ENCODE measurements at places on chromosomes 3 and 15.

- DNase-seq: no peak
These were observed 5.4 kb downstream of the TGFBR2 start for GRCh38 chr3:30611613-30612436.

DNA sequence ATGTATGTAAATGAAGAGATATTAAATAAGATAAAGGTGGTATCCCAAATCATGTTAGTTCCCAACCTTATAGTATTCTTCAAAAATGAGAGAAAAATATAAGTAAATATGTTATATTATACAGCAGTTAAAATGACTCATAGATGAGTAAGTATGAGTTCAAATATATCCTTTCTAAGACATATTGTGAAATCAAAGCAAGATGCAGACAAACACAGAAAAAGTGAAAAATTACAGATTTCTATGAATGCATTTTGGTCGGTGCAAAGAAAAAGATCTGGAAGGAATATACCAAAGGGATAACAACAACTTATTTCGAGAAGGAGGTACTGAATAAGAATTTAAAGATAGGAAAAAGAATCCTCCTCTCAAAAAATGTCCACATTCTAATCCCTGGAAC lies 181.2 kb upstream of the TTC14 start:
- no peak for DNase-seq

- no peak for DNase-seq
These were observed 416.6 kb upstream of the TBL1XR1 start for GRCh38 chr3:177613901-177614300.

DNA sequence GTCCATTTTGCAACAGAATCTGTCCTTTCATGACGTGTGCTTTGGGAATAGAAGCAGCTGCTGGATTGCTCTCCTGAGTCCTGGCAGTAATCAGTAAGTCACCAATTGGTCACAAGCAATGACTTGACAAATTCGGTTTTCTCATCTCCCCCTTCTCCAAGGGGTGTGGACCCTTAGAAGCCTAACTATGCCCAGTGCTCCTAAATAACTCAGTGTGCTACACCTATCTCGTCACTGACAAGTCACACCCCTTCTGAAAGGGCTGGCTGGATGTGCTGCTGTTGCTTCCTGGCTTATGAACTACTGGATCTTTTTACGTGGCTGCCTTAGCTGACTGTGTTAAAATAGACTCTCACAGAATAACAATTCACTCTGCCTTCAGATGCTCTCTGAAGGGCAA lies 1351.5 kb downstream of the ZPLD1 start:
- DNase-seq: no peak

GRCh38 chr3:1348547-1348946 lies 255.7 kb downstream of the CNTN6 start:
- no peak for DNase-seq

DNA sequence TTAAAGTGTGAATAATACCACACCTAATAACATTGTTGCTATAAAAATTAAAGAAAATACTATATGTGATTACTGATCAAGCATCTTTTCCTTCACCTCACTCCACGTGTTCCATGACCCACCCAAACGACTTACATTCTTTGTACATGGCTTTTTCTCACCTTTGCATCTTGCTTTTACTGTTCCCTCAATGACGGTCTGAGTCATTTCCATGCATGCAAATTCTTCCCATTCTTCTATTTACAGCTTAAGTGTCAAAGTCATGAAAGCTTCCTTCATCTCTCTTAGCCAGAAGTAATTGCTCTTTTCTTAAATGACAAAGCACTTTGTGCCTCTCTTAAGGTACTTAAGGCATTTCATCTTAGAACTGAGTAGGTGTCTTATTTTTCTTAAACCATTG lies 64.0 kb downstream of the GREM1 start:
- DNase-seq: no peak

DNA sequence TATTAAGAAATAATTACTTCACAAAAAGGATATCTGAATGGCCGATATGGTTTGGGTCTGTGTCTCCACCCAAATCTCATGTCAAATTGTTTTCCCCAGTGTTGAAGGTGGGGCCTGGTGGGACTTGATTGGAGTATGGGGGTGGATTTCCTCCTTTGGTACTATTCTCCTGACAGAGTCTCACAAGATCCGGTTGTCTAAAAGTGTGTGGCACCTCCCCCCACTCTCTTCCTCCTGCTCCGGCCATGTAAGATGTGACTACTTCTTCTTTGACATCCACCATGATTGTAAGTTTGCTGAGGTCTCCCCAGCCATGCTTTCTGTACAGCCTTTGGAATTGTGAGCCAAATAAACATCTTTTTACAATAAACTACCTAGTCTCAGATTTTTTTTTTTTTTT lies 34.5 kb downstream of the ZBTB11 start:
- DNase-seq: no peak

GRCh38 chr15:88835119-88835518 lies 31.9 kb downstream of the ACAN start:
- no peak for DNase-seq

DNA sequence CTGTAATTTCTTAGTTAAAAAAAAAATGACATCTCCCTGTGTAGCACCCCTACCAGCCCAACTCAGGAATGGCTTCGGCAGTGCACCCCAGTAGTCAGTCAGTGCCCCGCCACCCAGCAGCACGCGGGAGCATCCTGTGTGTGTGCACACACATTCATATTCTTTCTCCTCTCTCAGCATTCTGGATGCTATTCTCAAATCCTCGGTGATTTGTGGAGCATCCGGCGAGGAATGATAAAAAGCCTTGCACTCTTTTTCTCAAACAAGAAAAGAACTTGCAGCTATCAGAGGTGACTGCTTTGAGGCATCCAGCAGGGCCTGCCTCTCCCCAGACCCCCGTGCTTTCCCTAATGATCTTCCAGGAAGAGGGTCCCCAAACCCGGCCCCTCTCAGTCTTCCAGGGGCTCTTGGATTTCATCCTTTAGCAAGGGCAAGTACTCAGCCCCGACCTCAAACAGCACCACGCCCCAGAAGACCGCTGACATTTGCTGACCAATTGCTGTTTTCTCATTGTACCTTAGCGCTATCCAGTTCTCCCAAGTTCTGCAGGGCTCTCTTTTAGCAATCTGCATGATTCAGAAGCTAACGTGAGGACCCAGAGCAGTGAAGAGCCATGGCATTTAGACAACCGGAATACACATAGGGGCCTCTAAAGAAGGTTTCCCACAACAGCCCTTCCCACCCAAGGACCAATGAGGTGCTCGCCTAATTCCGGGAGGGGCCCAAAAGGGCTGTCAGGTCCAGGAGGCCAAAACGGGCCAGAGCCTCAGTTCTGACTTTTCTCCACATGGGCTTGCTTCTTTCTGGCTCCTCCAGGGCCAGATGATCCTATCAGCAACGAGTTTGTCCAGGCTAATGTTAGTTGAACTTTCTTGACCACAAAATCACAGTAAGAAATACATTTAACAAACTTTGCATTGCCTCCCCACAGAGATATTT lies 72.2 kb downstream of the FAM174B start:
- no peak for DNase-seq

DNA sequence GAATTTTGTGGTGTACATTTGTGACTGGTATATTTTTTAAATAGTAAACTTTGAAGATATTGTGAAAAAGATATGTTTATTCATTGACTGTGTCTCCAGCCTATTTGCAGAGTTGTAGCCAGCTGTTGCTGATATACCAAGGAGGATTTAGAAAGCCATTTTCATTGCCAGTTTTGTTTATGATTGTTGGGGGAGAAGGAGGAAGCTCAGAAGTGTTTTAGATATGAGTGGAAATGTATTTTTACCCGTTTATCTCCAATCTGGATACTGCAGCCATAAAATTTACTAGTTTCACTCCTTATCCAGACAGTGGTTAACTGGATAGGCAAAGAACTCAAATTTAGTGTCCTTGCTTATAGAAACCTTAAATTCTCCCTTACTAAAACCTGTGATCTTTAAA lies 18.8 kb downstream of the ATP11B start:
- DNase-seq: no peak

DNA sequence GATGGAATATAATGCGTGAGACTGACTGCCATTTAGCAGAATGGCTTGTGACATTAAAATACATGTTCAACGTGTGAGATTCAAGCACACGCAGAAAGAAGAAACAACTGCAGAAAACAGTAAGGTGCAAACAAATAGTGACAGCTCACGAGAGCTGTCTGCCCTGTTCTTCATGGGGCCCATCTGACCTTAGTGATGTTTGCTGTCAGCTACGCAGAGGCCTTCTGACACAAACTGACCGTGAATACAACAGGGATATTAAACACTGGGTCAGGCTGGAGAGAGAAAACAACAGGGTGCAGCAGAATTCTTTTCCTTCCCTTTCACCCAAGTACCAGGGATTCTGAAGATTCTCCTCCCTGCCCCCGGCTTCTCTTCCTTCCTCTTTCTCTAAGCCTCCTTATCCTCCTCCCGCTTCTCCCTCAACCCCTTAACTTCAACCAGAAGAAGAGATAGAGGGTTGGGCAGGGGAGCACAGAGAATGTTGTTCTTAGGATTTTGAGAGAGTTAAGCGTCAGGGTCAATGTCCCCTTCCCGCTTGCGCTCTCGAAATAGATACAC lies 2.1 kb downstream of the TNFAIP8L3 start:
- DNase-seq: no peak

DNA sequence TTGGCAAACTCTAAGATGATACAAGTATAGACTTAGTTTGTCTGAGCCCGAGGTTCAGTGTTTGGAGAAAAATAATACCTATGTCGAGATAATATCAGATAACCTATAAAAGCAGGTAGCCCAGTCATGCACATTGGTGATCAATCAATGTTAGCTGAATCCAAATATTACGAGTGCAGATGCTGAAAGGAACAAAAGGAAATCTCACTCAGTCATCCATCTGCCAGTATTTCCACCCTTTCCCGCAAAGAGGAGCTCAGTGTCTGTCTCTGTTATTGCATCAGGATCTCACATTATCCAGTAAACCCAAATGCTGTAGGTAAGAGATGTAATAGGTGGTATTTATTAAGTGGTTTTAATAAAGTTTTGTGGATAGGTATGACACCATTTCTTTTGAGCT lies 251.2 kb upstream of the CTDSPL start:
- no peak for DNase-seq

GRCh38 chr3:16075647-16076046 lies 98.8 kb upstream of the GALNT15 start:
- DNase-seq: no peak

DNA sequence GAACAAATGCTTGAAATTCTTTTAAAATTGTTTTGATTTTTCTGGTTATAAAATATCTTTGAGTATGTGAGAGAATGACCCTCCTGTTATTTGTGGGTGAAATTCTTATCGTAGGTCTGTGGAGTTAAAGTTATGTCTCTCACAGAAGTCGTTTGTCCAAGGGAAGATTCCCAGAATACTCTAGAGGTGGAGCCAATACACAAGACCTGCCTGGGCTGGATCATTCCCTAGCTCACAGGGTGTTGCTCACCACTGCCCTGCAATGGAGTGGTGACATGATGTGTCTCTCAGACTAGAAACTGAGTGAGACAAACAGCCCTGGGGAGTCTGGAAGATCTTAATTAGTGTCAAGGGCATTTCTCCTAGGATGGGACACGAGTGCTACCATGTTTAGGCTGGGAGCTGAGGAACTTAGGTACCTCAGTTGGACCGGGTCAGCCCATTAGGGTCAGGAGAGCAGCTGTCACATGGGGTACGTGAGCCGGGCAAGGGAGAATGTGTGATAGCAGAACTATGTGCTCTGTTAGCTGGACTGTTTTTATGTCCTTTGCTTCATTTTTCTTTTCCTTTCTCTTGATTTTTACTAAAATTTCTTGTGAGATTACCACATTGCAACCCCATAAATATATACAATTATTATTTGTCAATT lies 53.6 kb upstream of the MYO5C start:
- DNase-seq: no peak

DNA sequence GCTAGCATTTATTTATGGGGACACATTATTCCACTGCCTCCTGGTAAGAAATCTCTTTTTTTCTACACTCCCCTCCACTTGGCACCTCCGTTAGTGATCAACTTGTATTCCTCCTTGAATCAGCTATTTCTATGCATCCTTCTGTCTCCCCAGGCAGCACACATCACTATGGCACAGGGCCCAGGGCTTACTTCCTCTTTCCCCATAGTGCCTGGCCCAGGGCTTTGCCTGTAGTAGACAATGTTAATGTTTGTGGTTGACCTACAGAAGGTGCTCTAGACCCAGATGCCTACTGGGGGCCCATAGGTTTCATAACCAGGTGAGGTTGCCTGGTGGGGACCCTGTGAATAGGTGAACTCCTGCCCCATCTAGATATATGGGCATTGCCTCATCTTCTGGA lies 44.9 kb downstream of the EPHB1 start:
- DNase-seq: no peak

DNA sequence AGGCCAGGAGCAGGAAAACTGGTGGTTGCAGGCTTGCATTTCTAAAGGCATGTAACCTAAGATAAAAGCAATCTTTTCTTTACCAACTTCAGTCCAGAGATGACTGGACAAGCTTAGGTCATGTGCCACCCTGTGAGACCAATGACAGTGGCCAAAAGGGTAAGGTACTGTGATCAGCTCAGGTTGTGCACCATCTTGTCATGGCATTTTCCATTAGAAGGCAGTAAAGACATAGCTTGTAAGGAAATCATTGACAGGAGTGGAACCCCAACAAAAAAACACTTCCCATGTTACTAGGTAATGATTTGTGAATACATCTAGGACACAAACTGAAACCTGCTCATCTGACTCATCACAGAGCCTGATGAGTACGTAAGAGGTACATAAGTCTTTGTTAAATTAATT lies 35.2 kb downstream of the SSR3 start:
- no peak for DNase-seq

- DNase-seq: no peak
These were observed 9.7 kb upstream of the CYFIP1 start for GRCh38 chr15:22989576-22990477.

- DNase-seq: no peak
These were observed 10.3 kb upstream of the ZMAT3 start for GRCh38 chr3:179081885-179082284.

GRCh38 chr15:73873889-73874511 lies 636 bp downstream of the TBC1D21 start:
- DNase-seq: no peak

DNA sequence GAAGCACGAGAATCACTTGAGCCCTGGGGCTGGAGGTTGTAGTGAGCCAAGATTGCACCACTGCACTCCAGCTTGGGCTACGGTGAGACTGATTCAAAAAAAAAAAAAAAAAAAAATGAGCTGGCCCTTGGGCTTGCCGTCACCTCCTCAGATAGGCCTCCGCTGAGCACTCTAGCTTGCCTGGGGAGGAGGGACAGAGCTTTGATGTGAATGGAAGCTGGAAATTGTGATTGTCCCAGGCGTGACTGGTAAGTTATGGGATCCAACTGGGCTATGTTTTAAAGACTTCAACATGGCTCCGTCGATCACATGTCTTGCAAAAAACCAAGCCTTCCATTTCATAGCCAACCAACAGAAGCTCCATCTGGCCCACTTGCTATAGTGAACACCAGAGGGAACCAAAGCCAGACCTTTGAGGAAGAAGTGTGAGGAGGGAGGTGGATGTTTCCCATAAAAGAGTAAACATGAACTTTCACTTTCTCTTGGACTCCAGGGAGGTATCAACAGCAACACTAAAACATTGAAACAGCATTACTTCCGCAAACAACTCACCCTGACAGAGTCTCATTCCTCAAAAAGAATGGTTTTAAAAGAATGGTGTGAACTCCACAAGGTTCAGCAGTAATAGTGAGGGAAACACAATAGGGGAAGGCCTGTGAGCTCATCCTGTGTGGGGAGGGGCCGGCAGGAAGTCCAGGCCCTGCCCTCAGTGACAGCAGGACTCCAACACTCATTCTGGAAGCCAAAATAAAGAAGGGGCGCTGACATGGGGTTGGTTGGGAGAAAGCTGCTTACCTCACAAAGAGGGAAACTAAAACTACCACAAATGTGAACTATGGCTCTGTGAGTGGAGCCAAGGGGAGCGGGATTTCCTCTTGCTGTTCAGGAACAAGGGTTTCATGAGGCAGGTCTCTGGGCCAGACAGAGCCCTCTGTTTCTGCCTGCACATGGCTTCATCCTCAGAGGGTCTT lies 59.2 kb upstream of the IL12A start:
- DNase-seq: no peak
